Stromal cell of bone marrow (primary cell): ENCODE measurements at places on chromosomes 5 and 9.
A peak's percentile ranks its signal among the peaks of the same experiment; 100 is the strongest.

- no peak for DNase-seq
Observed at GRCh38 chr9:87885484-87886189, 3.0 kb downstream of the SPATA31E1 start.

GRCh38 chr9:114894206-114894605 lies 36.2 kb downstream of the TNFSF8 start:
- DNase-seq, result no peak

DNA sequence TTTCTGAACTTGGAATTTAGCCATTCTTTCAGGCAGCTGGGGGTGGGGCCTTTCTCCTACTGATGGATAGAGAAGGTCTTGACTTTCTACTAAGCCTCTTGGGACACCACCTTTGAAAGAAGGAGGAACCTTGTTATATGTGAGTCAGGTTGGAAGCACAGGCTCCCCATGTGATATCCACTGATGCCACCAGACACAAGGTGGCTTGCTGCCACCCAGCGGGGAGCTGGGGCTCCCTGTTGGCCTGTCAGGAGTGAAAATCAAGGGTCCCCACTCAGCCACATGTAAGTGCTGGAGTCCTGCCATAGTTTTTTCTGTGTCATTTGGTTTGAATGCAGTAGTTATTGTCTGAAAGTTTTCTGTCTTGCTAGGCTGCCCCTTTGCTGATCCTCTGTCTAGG lies 252.4 kb upstream of the NFIL3 start:
- no peak for DNase-seq

DNA sequence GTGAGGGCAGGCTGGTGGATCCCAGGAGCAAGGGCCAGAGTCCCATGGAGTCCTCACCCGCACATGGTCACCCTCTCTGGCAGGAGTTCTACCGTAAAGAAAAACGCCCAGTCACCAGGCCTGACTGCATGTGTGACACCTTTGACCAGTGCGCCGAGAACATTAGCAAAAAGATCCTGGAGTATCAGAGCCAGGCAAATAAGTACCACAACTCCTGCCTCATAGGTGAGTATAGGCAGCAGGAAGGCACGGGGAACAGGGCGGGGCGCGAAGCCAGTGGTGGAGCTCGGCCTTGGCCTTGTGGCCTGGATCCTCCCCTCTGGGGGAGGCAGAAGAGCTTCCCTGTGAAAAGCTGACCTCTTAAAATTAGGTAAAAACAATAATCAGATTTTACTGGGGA lies 45.4 kb upstream of the TDRD7 start:
- no peak for DNase-seq

DNA sequence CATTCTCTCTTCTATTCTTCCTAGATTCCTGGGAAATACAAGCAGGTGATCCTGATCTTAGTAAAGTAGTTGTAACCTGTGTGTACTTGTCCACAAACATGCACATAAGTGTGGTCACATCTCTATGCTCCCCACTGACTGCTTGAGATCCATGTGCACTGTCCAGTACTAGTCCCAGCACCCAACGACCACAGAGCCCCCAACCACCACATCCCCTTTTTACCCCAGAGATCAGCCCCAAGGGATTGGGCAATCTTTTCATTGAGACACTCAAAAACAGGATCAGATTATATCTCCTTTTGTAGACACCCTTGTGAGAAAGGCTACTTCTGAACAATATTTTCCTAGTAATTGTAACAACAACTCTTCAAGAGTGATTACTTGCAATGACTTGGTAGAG lies 240.6 kb downstream of the ACTL7B start:
- DNase-seq, result no peak

GRCh38 chr9:1948541-1948940 lies 66.6 kb upstream of the SMARCA2 start:
- DNase-seq, result no peak

DNA sequence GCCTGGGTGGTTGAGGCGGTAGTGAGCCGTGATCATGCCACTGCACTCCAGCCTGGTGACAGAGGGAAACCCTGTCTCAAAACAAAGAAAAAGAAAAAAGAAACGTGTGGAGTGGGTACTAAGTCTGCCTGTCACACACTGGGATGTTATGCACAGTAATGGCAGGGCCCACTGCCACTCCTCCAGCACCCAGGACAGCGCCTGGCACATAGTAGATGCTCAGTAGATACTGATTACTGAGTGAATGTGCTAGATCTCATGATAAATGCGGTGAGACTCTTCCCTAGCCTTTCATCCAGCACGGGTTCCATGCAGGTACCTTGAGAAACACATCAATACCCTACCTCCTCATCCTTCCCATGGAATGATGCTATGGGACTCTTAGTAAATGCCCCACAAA lies 87.4 kb upstream of the HSPA9 start:
- DNase-seq, result no peak

GRCh38 chr9:89465001-89465451 lies 32.9 kb downstream of the SEMA4D start:
- DNase-seq, result no peak

- DNase-seq, result no peak
Observed at GRCh38 chr5:126849101-126849678, 72.3 kb downstream of the LMNB1 start.

- DNase-seq, result no peak
Observed at GRCh38 chr5:54401515-54401914, 54.0 kb upstream of the HSPB3 start.

DNA sequence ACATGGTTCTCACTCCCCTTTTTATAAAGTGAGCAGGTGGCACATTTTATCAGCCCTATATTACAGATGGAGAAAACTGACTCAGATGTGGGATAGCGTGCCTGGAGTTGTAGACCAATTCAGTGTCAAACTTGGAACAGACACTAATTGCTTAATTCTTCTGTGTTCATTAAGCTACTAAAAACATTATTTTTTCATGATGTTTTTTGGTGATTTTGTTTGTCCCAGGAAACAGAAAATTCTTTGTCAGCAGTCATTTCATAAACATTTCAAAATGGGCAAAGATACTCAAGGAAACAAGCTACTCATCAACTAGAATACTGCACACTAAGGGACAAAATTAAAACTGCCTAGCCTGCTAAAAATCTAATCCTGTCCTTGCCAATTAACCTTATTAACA lies 2.2 kb downstream of the ABHD17B start:
- DNase-seq, result no peak

DNA sequence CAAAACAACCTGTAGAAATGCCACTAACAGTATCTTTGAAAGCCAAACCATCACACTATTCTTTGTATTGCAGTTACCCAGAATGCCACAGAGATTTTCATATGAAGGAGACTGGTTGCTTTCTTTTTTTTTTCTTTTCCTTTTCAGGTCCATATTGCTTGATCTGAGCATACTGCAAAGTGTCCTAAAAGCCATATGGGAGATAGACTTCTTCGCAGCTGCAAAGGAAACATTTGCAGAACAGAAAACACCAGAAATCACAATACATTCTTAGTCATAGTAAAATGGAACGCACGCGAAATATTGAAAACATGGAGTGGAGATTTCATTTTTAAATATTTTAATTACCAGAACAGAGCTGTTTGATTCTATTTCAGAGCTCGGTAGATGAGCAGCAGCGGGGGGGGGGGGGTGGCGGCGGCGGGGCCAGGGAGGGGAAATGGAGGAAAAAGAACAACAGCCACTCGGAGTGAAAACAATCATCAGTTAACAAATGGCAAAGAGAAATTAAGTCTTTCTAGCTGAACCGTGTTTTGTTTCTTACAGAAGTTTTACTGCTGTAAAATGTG lies 284.1 kb downstream of the NFIB start:
- no peak for DNase-seq

DNA sequence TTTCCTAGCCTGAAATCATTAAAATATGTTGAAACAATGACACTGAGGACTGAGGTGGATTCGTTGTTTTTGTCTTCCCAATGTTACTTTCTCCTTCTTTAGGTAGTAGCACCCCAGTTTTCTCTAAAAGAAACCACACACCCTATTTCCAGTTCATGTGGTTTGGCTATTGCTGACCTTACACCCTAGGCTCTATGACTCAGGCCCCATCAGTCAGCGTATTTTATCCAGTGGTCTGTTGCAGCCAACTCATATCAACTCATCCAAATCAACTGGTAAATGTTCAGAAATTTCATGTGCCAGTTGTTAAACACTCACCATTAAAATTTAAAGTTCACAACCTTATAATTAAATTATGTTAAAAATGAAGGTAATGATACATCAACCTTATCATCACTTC lies 44.6 kb upstream of the NFIB start:
- DNase-seq, result peak; percentile 25

DNA sequence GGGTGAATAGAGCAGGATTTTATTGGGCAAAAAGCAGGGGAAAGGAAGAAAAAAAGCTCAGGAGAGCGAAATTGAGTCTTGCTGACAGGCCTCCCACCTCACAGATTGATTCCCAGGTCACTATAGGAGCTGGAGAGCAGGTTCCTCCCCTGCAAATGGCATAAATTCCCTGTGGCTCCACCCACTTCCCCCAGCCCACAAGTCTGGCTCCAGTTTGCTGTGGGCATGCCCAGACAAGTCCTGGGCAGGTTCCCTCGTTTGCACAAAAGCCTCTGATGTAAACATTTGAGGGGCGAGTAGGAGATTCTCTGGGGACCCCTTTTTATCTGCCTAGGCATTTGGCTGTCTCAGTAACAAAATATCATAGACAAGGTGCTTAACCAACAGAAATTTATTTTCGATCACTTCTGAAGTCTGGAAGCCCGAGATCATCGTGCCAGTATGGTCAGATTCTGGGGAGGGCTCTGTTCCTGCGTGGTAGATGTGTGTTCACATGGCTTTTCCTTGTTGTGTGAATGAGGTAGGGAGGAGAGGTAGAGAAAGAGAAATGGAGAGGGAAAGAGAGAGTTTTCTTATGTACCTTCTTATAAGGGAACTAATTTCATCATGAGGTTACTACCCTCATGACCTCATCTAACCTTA lies 614.5 kb downstream of the MAT2B start:
- DNase-seq, result no peak

DNA sequence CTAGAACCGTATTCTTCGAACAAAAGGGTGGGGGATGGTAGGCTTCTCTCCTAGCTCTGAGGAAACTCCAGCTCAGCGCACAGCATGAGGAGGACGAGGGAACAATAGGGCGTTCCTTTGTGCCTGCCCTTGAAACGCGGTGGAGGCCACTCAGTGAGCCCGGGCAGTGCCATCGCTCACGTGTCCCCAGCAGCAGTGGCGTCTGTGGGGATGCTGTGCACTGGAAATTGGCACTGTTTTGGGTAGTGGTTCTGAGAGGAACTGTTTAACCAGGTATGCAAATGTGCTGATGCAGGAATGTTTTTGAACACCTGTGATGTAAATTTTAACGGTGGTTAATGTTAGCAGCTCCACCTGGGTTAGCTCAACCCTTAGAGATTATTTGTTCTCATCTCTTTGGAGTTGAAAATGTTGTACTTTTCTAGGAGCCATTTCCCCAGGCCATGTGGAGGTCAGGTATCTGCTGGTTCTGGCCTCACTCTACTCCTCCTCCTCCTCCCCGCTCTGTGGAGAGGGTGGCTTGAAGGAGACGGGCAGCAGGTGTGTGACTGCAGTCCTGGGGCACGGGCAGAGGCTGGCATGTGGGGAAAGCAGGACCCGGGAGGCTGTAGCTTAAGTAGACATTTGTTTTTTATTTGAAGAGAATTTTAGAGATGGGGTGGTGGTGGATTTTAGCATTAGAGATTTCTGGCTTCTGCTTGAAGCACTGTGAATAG lies 48.3 kb downstream of the EHMT1 start:
- DNase-seq, result no peak

- no peak for DNase-seq
Observed at GRCh38 chr9:132099741-132100407, 20.2 kb upstream of the MED27 start.

DNA sequence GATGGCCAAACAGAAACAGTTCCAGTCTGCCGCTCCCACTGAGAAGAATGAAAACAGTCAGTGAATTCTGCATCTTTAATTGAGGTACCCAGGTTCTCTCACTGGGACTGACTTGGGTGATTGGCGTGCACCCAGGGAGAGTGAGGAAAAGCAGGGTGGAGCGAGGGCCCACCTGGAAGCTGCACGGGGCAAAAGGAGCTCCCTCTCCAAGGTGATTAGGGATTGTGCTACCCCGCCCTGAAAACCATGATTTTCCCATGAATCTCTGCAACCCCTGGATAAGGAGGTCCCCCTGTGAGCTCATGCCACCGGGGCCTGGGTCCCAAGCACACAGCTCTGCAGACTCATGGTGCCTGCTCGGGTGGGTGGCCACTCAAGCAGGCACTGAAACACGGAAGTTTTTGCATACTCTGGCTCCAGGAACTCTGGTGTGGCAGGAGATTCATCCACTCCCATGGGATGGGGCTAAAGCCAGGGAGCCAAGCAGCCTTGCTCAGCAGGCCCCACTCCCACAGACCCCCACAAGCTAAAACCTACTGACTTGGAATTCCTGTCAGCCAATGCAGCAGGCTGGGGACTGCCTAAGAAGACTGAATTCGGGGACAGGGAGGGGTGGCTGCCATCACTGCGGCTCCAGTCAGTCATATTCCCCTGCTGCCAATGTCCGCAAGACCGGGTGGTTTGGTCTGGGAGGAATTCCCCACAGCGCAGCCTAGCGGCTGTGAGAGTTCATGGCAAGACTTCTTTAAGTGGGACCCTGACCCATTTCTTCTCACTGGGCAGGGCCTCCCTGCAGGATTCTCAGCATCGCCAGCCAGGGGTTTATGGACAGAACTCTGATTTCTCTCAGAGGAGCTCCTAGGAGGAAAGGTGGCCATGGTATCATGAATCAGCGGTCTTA lies 652.2 kb upstream of the RGMB start:
- no peak for DNase-seq

DNA sequence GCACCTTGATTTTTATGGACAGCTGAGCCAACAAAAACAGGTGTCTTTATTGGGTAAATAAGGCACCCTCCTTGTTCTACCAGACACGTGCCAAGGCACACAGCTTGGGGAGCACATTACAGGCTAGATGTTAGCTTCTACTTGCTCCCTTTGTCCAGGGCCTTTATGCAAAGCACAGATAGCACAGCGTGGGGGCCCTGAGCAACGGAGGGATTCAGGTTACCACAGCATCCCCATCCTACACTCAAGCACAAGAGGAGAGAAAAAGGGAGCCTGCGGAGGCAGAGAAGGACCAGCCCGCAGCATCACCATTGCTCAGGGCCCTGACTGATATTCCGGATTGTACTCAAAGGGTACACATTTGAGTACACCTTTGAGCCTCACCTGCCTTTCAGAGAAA lies 181.7 kb upstream of the KIF2A start:
- no peak for DNase-seq

- DNase-seq, result no peak
Observed at GRCh38 chr5:133298447-133298846, 246.6 kb downstream of the HSPA4 start.

DNA sequence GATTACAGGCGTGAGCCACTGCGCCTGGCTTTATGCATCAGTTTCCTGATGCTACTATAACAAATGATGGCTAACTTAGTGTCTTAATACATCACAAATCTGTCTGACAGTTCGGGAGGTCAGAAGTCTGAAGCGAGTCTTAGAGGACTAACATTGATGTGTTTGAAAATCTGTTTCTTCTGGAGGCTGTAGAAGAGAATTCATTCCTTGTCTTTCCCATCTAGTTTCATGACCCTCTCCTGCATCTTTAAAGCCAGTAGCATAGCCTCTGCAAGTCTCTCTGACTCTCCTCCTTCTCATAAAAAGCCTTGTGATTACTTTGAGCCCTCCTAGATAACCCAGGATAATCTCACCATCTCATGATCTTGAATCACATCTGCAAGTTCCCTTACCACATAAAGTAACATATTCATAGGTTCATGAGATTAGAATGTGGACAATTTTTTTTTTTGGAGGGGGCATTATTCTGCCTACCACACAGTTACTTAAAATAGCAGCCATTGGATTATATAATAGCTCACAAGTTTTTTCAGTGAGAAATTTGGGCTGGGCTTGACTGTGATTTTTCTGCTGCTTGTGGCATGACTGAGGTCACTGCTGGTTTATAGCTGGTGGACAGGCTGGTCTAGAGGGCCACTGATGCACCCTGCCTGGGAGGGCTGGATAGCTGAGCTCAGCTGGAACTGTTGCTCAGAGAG lies 134.8 kb downstream of the FBXL7 start:
- no peak for DNase-seq
